SJCRH30 (cell line): ENCODE measurements at places on chromosomes 3 and 15. TPM values are rescaled to one million over a fixed set of nuclear protein-coding genes. Genes with fewer than 3 reads are reported as not detected.
A peak's percentile ranks its signal among the peaks of the same experiment; 100 is the strongest.

GRCh38 chr3:191721990-191722389 lies 261.0 kb downstream of the PYDC2 start:
- no peak for DNase-seq

DNA sequence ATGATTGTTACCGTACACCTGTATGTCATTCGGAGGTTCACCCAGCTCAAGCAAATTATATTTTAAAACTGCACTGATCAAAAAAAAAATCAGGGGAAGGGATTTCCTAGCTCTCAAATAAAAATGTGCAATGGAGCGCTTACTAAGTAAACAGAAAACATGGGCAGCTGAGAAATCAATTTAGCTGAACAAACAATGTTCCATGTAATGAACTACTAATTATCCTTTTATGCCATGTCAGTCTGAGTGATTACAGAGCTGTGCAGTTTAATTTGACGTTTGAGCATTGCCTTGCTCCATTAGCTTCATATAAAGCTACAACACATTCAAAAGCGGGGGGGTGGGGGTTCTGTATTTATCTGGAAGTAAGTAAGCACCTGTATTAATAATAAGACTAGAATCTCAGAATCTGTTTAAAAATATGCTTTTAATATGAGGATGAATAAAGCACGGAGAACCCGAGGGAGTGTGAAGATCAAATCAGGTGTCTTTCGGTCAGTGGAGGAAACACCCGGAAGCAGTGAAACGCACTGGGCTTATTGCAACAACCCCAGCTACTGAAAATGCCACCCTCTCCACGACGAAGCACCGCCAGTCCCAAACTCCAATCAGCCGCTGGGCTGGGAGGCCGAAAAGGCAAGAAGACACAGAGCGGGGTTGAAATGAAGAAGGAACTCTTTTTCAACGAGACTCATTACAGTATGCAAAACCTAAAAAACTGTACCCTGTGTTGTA lies 196.5 kb upstream of the ATP11B start:
- no peak for DNase-seq

DNA sequence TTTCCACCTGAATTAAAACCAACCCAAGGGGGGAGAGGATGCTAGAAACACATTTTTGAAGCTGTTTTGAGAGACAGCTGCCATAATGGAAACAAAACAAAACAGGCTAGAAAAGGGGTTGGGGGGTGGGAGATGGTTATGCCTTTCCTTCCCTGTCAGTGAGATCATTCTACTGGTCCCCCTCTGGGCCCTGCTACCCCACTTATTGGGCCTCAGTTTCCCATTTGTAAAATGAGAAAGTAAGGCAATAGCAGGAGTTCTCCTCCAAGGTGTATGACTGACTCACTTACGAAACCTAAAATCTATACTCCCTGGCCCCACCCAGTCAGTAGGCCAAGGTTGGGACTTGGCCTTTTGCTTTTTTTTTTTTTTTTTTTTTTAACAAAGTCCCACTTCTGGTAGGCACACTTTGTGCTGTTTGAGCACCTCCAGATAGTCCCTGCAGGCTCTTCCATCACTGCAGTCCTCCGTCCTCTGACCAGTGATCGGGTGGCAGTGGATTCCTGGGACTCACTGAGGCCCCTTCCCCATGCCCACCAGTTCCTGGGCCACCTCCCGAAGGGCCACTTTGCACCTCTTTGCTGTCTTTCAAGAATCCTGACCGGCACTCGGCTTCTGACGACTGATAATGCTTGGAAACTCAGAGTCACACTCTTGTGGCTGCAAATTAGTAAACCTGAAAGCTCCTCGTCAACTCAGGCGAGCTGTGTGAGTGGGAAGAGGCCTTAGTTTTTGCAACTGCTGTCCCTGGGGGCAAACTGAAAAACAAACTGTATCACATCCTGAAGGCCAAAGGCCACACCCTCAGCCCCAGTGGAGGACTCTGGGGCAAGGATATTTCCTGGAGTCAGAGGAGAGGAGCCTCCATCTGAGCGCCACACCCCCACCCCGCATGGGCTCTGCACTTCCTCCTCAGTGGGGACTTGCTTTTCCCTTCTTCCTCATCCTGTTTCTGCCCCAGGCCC lies 6.7 kb upstream of the PSTPIP1 start:
- no peak for DNase-seq

LINGO1 gene
- total RNA-seq, result 0.26 TPM in 1 of 2 replicates, not detected in the other

IL17RD gene
- 36.0 and 38.4 TPM in 2 replicates for total RNA-seq

- DNase-seq, result no peak
Observed at GRCh38 chr15:48433226-48433886, 102.1 kb downstream of the DUT start.

- DNase-seq, result peak; percentile 97
Observed at GRCh38 chr15:40102897-40103858, 5.5 kb downstream of the BMF start.

DNA sequence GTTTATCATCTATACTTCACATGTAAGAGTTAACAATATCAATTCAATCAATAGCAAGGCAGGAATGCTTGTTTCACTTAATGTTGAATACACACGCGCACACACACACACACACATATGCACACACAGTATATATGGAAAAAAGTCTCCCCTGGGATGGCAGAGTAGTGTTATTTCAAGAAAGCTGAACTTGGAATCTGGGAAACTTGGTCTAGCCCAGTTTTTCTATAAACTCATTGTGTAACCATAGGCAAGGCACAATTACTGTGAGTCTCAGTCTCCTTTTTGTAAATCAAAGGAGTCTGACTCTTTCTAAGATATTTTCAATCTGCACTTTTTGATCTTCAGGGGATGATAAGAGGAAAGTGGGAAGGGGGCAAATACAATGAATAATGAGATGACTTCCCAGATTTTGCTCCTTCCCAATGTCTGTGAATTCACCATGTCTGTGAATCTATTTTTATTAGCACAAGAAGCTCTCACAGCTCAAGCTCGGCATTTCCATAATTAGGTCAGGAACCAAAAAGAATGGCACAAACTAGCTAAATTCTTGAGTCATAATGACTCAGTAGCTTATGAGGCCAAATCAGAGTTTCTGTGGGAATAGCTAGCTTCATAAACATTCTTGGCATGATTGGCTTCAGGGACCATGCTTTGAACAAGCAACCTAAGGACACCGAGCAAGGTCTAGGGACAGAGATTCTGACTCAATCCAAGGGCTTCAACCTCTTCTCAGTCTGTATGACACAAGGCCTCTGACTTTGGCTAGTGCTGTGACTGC lies 227.4 kb upstream of the DCBLD2 start:
- DNase-seq, result no peak

DNA sequence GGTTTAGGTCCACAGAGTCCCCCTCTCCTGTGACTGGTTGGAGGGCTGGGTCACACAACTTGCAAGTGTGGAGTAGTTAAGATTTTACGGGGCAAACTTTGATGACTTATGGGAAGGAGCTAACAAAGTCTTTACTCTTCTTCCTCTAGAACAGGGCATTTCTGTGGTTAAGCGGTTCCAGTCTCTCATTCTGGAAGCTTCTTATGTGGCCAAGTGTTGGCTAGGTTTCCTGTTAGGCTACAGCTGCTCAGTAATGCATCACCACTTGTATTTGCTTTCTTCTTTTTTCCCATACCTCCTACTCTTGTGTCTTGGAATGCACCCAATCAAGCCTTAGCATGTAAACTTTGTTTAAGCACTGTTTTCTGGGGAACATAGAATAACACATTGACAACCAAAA lies 100.6 kb upstream of the PLAAT1 start:
- DNase-seq, result peak; percentile 37

DNA sequence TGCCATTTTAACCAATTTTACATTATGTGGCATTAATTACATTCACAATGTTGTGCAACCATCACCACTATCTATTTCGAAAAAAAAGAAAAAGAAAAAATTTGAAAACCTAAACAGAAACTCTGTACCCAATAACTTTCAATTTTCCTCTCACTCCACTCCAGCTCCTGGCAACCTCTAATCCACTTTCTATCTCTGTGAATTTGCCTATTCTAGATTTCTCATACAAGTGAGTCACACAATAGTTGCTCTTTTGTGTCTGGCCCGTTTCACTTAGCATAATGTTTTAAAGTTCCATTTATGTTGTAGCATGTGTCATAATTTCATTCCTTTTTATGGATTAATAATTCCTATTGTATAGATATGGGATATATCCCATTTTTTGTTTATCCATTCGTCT lies 53.3 kb upstream of the TBC1D5 start:
- no peak for DNase-seq

IP6K1 gene
- 28.7 and 30.3 TPM in 2 replicates for total RNA-seq

CIDEC gene
- total RNA-seq, result not detected in 2 replicates

DNA sequence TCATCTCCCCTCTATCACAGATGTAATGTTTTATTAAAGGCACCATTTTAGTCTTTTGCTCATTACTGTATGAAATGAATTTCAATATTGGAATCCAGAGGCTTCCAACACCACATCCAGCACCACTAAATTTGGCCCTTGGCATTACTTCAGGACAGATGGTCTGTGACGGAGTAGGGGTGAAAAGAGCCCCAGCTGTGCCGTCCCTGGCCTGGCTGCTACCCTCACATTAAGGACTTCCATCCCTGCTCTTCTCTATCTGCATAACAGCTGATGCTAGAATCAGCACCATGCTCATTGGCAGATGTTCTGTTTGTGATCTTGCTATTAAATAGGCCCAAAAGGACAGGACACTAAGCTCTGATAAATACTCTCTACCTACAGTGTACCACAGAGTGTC lies 152.9 kb downstream of the IL1RAP start:
- DNase-seq, result peak; percentile 3

DNA sequence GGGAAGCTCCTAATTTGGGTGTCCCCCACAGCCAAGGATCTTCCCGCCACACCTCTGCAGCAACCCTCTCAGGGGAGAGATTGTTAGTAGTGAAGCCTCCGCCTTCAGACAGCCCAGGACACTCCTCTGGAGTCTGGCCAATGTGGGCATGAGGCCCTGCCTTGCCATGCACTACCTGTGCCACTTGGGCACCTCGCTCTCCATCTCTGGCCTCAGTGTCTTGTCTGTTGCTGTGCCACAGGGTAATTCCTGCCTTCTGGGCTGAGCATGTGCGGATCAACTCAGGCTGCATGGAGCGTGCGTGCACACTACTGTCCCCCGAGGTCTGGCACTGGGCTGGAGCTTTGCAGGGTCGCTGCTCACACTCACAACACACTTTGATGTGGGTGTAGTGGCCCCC lies 7.9 kb upstream of the MESP1 start:
- no peak for DNase-seq

ITPKA gene
- total RNA-seq, result 8.4 and 8.8 TPM in 2 replicates

- no peak for DNase-seq
Observed at GRCh38 chr3:45252826-45253225, 26.7 kb upstream of the TMEM158 start.

SH2D7 gene
- 0.08 and 0.36 TPM in 2 replicates for total RNA-seq
